ENCODE measurements at places on chromosomes 1 and 21. TPM values are rescaled to one million over a fixed set of nuclear protein-coding genes. Genes with fewer than 3 reads are reported as not detected.

DNA sequence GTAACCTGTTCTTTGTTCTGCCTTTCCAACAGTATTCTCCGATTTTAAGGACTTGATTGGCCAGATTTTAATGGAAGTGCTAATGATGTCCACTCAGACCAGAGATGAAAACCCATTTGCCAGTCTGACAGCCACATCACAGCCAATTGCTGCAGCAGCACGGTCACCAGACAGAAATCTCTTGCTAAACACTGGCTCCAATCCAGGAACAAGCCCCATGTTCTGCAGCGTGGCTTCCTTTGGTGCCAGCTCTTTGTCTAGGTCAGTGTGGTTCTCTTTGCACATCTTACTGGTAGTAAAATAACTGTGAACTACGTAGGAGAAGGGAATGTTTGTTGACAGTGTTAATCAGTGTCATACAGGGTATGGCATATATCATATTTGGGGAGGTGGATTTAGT lies 72.7 kb downstream of the UBE4B start:
- H3K27ac ChIP-seq = no peak overlapping the region
- no peak overlapping the region for H3K4me3 ChIP-seq
- peaks cover 29% of the 10 kb centered on the region for H3K36me3 ChIP-seq
- H3K4me1 ChIP-seq = peaks cover 7% of the 10 kb centered on the region
- H3K27me3 ChIP-seq = no peaks in the 10 kb centered on the region
- no peak for DNase-seq

- H3K36me3 ChIP-seq = no peaks in the 10 kb centered on the region
- DNase-seq = no peak
- H3K27me3 ChIP-seq = peaks cover 3% of the 10 kb centered on the region
- no peak overlapping the region for H3K27ac ChIP-seq
- no peaks in the 10 kb centered on the region for H3K4me1 ChIP-seq
Measured at GRCh38 chr1:71223641-71224340, 143.0 kb upstream of the ZRANB2 start.

- no peak overlapping the region for H3K4me3 ChIP-seq
- H3K4me1 ChIP-seq = peaks cover 4% of the 10 kb centered on the region
- H3K27me3 ChIP-seq = no peaks in the 10 kb centered on the region
Measured at GRCh38 chr1:184433956-184434502, 47.2 kb downstream of the C1orf21 start.

DNA sequence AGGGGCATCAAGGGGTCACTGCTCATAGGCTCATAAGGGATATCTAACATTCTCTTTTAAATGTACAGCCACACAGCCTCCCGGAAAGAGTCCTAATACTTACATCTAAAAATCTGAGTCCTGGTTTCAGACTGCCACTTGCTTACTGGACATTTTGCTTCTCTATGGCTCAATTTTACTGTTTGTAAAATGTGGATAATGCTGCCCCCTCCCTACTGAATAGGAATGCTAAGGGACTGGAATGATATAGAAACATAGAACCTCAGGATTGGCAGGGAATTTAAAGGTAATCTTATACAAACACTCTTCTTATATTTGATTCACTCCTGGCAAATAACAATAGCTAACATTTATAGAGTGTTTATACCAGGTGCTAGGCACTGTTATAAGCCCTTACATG lies 910 bp upstream of the TNR start:
- H3K4me1 ChIP-seq = no peaks in the 10 kb centered on the region
- DNase-seq = no peak
- H3K36me3 ChIP-seq = no peaks in the 10 kb centered on the region

Gene PLA2G2C
- not detected for total RNA-seq

Gene TEKT2
- 20.2 TPM for total RNA-seq

DNA sequence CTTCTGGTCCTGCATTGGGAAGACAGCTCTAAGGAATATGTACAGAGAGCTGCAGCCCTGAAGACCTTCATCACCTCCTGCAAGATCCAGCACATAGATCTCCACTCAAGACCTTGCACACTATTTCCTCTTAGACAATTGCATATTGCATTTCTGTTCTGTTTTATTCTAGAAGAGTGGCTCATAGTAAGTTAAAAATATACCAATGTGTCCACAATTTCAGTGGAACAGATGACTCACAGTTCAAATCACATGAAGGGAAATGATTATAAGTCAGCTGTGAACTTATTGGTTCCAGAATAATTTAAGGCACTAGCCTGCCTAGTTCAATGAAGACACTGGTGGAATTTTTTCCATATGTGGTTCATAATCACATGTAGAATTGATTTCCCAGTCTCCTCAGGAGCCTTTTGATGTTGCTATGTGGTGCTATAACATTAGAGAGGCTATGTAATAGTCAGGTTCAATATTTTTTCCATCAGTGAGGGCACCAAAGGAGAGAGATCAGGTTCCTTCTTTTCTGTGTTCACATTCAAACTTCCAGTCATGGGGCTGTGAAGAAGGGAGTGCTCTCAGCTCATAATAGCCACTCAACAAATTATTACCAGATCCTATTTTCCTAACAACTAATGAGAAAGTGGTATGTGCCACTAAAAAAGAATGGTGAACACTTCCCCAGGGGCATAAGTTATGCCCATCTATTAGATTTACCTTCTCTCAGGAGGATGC lies 9.8 kb upstream of the AK5 start:
- DNase-seq = no peak
- H3K27me3 ChIP-seq = peaks cover 11% of the 10 kb centered on the region
- H3K27ac ChIP-seq = no peak overlapping the region
- no peaks in the 10 kb centered on the region for H3K4me1 ChIP-seq
- no peak overlapping the region for H3K4me3 ChIP-seq

Gene SPRR2F
- 4.0 TPM for total RNA-seq

GRCh38 chr1:43305461-43305860 lies 4.7 kb downstream of the TIE1 start:
- no peak overlapping the region for H3K27ac ChIP-seq
- H3K36me3 ChIP-seq = no peaks in the 10 kb centered on the region
- no peak overlapping the region for H3K4me3 ChIP-seq
- peaks cover 23% of the 10 kb centered on the region for H3K4me1 ChIP-seq

Gene RRP15
- total RNA-seq = 25.3 TPM

GRCh38 chr1:201730611-201731010 lies 98.3 kb upstream of the IPO9 start:
- H3K4me3 ChIP-seq = no peak overlapping the region
- no peaks in the 10 kb centered on the region for H3K27me3 ChIP-seq
- no peak for DNase-seq
- H3K36me3 ChIP-seq = no peaks in the 10 kb centered on the region
- peaks cover 37% of the 10 kb centered on the region for H3K4me1 ChIP-seq

GRCh38 chr21:45998276-45998701 lies 16.7 kb downstream of the COL6A1 start:
- no peak overlapping the region for H3K4me3 ChIP-seq
- no peaks in the 10 kb centered on the region for H3K27me3 ChIP-seq
- peaks cover 2% of the 10 kb centered on the region for H3K4me1 ChIP-seq
- H3K27ac ChIP-seq = no peak overlapping the region
- peaks cover 5% of the 10 kb centered on the region for H3K36me3 ChIP-seq
- no peak for DNase-seq

- H3K27ac ChIP-seq = no peak overlapping the region
- H3K27me3 ChIP-seq = no peaks in the 10 kb centered on the region
- no peaks in the 10 kb centered on the region for H3K4me1 ChIP-seq
Measured at GRCh38 chr21:30271611-30272010, 11.1 kb downstream of the KRTAP24-1 start.

- no peaks in the 10 kb centered on the region for H3K4me1 ChIP-seq
- peaks cover 11% of the 10 kb centered on the region for H3K27me3 ChIP-seq
- no peak overlapping the region for H3K4me3 ChIP-seq
- no peak for DNase-seq
Measured at GRCh38 chr1:206794294-206794908, 22.1 kb upstream of the IL10 start.

Gene ANKRD65
- total RNA-seq = 18.1 TPM

Gene AGMAT
- total RNA-seq = 3.1 TPM

Gene ZBED6
- 35.3 TPM for total RNA-seq

Gene NR5A2
- 23.2 TPM for total RNA-seq

DNA sequence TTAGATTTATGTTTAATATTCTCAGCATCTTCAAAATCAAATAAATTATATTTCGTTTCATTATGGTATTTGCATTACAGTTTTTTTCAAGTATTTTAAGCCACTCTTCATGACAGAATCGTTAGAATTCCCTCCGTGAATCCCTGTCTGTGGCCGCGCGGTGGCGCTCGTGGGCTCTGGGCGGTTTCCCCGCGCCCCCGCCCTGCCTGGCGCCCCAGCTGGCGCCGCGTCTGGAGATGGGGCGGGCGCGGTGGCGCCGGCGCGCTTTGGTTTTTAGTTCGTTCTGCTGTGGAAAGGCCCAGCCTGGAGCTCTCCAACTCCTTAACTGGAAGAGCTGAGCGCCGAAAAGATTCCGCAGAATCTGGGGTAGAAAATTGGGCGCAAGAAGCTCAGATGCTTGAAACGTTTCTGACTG lies 25.7 kb downstream of the PRMT2 start:
- no peak for DNase-seq
- peaks cover 39% of the 10 kb centered on the region for H3K36me3 ChIP-seq
- H3K27ac ChIP-seq = no peak overlapping the region
- H3K4me1 ChIP-seq = no peaks in the 10 kb centered on the region
- no peak overlapping the region for H3K4me3 ChIP-seq
- no peaks in the 10 kb centered on the region for H3K27me3 ChIP-seq

- no peak overlapping the region for H3K27ac ChIP-seq
- H3K4me1 ChIP-seq = peaks cover 48% of the 10 kb centered on the region
- peaks cover 6% of the 10 kb centered on the region for H3K36me3 ChIP-seq
- H3K4me3 ChIP-seq = no peak overlapping the region
- DNase-seq = no peak
Measured at GRCh38 chr21:29305561-29305960, 6.8 kb downstream of the BACH1 start.

Gene SMCP
- not detected for total RNA-seq

- peaks cover 10% of the 10 kb centered on the region for H3K27me3 ChIP-seq
- no peaks in the 10 kb centered on the region for H3K4me1 ChIP-seq
- no peak for DNase-seq
- H3K27ac ChIP-seq = no peak overlapping the region
- H3K36me3 ChIP-seq = no peaks in the 10 kb centered on the region
Measured at GRCh38 chr1:117826540-117827078, 102.8 kb downstream of the GDAP2 start.
